ENCODE measurements at places on chromosomes 1 and 21.

DNA sequence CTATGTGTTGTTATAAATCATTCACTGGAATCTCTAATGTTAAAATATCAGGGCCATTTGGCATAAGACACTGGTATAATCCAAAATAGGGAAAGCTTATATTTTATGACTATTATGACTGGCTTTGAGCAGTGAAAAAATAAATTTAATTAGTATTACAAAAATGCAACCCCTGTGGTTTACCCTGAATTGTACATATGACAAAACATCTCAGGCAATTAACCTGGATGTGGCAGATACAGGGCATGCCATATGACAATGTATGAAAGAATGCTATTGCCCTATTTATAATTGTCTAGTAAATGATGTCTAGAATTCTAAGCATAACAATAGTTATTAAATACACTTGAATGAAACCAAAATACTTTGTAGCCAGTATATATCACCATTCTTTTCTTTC is 532.5 kb upstream of the ADGRL4 start:
- DNase-seq: no peak

DNA sequence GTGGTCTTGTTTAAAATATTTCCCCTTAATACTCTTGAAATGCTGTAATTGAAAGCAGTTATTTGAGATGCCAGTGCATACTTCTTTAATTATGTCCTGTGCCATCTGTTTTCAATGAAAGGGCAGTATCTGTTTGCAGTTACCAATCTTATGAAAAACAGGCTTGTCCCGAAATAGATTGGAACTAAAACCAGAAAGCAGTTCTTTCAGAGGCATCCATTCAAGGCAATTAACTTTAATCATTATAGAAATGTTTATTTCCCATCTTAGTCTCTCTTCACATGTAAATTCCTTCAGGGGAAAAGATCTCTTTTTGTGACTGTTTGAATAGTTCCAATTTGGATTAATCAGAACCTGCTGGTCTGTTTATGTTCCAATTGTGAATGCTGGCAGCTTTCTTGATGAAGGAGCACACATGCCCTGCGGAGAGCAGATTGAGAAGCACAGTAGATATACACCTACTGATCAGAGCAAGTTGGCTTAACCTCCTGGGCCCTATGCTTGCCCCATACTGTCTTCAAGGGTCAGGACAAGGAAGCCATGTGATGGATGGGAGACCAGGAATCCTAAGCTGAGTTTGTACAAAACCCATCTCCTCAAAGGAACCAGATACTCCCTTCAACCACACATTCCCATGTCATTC is 41.6 kb upstream of the MROH9 start:
- no peak for DNase-seq

DNA sequence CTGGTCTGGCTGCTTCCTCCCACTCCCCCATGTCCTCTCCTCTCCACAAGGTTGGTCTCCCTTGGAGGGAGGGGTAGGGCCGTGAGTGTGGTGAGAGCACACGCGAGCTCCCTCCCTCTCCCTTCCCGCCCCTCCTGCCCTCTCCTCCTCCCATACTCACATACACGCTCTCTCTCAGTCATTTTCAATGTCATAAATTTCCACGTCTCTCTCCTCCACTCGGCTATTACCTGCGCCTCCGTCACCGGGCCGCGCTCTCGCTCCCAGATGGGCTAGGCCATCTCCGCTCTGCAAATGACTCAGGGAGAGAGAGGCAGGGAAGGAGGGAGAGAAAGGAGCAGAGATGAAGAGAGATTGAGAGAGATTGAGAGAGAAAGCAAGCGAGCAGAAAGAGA is 36.7 kb upstream of the DMBX1 start:
- no peak for DNase-seq

- no peak for DNase-seq
These were observed 99.3 kb downstream of the GLUL start for GRCh38 chr1:182292193-182292741.

DNA sequence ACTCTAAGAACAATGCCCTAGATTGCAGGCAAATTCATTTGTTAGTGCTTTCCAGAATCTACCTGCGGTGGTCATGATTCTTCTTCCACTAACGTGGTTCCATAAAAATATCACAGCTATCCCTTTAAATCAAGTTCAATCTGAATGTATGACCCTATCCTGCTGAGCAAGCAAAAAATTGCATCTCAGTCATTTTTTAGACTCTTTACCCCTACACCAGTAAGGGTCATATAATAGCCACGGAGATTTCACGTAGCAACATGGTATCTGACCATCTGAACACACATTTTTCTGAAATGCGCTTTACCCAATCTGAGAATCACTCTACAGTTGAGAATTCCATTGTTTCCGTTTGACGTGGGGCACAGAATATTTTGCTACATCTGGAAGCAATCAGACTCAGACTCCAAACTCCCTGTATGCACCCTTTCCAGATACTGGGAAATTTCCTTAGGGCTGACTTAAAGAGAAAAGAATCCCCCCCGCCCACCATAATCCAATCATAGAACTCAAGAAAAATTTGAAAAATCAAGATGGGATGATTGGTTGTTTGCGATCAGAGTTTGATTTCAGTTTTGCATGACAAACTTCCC is 699.2 kb upstream of the ZP4 start:
- DNase-seq: no peak

DNA sequence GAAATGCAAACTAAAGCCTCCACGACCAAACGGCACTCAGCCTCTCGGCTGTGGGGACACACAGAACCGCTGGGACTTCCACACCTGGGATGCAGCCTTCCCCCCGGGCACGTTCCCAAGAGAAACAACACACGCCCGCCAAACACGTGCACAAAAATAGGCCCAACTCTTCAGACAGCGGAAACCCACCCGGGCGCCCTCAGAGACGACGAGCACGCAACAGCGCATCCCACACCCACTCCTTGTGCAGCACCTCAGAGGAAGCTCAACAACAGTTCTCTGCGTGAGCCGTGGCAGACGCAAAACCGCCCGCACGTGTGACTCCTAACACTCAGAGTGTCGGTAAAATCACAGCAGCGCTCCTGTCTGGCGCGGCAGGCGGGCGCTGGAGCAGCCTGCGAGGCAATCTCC is 5.3 kb downstream of the C1orf159 start:
- no peak for DNase-seq

- no peak for DNase-seq
These were observed 143.1 kb downstream of the S1PR1 start for GRCh38 chr1:101379950-101380349.

Data from suppressor macrophage treated with lipopolysaccharide for 1 hour (primary cell).